Central memory CD8-positive, alpha-beta T cell (primary cell): ENCODE measurements at places on chromosomes 6 and 20.

- DNase-seq = no peak
Measured at GRCh38 chr6:14882394-14883026, 363.4 kb upstream of the JARID2 start.

DNA sequence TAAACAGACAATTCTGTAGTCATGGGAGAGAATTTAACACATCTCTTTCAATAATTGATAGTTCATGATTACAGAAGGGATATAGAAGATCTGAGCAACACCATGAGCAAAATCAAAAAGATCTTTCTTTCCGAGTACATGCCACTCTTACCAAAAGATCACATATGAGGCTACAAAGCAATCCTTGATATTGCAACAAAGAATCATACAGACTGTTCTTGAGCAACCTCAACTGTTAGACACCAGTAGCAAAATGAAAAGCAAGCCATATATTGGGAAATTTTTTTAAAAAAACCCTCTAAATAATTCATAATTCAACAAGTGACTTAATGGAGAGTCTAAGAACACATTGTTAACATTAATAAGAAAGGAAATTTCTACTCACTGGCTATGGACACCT is 3.6 kb upstream of the CD83 start:
- no peak for DNase-seq

GRCh38 chr6:7512320-7512719 is 29.2 kb upstream of the DSP start:
- DNase-seq = no peak

DNA sequence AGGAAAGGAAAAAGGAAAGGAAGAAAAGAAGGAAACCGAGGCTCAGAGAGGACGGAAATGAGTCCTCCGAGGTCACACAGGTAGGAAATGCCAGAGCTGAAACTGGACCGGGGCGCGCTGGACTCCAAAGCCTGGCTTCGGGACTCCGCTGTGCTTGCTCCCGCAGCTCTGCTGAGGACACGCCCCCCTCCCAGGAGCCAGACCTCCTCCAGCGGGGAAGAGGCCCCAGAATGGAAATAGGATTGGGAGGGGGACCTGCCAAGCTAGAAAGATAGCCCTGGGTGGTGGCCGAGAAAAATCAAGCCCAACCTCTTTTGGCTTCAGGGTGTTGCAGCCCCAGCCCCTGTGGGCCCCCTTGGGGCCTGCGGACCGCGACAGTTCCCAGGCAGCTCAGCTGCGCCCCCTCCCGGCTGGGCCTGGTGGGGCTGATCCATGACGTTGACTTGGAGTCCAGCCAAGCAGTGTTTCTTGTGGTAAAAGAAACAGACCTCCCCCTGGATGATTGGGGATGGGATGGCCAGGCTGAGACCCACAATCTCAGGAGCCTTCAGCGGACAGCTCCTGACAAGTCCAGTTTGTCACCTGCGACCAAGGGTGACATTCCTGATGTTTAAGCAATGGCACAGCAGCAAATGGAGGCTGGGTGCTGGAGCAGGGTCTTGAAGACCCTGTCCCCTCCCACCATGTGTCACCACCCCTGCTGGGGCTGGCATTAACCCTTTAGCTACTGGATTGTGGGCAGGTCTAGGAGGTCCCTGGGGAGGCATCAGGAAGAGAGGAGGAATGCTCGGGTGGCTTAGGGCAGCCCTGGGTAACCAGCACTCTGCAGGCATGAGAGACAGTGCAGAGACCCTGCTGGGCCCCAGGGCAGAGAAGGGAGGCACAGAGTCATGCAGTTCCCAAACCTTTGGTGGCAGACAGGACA is 55.4 kb downstream of the RIPOR3 start:
- DNase-seq = no peak

GRCh38 chr6:32074996-32075532 is 34.1 kb downstream of the TNXB start:
- DNase-seq = no peak

GRCh38 chr20:23627501-23627900 is 10.3 kb downstream of the CST3 start:
- DNase-seq = no peak

DNA sequence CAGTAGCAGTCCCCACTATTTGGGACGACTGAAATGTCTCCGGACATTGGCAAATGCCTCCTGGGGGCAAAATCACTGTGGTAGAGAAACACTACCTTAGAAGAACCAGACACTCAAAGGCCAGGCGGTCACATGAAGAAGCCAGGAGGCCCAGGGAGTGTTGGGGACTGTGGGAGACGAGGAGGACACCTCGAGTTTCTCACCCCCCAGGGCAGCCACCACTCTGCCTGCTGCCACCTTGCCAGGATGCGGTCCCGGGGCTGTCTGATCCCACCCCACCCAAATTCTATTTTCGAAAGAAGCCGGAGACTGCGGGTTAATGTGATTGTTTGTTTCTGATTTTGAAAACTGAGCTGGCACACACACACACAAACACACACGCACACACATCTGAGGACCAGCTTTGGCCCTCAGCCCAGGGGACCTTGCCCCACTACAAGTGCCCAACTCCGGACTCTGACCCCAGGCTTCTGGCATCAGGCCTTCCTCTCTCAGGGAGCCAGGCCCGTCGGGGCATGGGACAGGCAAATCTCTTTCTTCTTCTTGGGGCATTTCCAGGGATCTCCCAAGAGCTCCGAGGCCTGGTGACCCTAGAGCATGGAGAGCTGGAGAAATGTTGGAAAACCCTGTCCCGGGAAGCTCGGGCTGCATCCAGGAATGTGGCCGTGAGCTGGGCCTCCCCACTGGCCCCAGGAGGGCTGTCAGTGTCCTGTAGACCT is 187.5 kb upstream of the PMEPA1 start:
- DNase-seq = no peak

DNA sequence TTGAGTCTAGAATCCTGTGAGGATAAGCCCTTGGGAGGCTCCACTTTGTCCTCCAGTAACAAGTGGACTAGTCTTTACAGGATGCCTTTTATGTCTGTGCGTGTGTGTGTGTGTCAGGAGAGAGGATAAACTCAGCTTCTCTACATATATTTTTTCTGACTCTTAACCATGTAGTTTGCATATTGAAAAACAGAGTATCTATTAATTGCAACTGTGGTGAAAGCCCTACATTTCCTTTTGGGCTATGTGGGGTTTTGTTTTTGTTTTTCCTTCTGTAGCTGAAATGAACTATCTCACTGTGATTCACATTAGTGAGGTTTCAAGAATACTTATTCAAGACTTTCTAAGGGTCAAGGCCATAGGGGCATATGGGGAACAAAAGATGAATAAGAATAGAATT is 17.7 kb downstream of the TPBG start:
- DNase-seq = no peak

- DNase-seq = no peak
Measured at GRCh38 chr20:17806739-17807441, 107.1 kb downstream of the BANF2 start.

- no peak for DNase-seq
Measured at GRCh38 chr6:20542927-20543602, 8.8 kb downstream of the CDKAL1 start.

GRCh38 chr6:128007658-128008057 is 106.8 kb upstream of the THEMIS start:
- DNase-seq = no peak

DNA sequence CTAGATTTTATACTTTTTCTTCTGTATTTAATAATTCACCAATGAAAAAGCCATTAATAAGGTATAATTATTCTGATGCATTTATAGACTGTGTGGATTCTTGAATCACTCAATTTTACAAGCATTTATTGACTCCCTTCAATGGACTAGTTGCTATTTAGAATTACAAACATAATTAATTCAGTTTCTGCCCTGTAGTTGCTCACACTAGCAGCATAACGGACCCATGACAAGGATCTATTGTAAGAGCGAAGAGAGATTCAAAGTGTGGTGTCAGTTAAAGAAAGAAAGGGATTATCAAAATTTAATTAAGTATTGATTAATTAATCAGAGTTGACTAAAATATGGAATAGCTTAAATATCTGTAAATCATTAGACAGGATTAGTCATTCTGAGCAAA is 602.6 kb upstream of the PTCHD4 start:
- no peak for DNase-seq

DNA sequence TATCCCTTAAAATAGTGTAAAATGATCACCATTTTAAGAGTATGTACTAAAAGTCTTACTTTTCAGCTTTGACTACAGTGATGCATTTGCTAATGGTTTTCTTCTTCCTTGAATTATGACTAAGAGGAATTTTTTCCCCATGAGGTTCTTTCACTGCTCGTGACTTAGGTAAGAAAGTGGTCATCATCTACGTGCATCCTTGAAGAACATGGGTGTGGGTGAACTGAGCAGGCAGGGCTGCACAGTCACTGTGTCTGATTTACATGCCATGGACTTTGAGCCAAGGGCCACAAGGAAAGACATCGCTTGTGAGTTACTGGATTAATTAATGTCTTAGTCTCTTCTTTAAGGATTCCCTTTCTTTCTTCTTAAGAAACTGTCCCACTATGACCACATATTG is 33.3 kb downstream of the NQO2 start:
- DNase-seq = no peak

DNA sequence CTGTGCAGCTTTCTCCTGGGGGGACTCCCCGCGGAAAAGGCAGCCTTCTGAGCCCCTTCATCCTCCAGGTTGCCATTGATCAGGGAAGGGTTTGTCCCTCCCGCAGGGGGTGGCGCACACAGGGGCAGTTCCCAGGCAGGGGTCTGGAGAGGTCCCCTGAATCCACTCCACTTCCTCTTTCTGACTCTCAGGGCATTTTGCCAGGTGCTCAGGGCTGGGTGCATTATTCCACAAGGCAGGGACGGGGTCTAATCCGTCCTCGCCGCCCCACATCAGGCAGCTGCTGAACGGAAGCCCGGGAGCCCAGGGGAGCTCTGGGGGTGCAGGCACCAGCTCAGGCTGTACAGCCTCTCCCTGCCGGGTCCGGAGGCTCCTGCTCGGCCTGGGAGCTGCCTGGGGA is 180.9 kb downstream of the TTLL2 start:
- DNase-seq = no peak

DNA sequence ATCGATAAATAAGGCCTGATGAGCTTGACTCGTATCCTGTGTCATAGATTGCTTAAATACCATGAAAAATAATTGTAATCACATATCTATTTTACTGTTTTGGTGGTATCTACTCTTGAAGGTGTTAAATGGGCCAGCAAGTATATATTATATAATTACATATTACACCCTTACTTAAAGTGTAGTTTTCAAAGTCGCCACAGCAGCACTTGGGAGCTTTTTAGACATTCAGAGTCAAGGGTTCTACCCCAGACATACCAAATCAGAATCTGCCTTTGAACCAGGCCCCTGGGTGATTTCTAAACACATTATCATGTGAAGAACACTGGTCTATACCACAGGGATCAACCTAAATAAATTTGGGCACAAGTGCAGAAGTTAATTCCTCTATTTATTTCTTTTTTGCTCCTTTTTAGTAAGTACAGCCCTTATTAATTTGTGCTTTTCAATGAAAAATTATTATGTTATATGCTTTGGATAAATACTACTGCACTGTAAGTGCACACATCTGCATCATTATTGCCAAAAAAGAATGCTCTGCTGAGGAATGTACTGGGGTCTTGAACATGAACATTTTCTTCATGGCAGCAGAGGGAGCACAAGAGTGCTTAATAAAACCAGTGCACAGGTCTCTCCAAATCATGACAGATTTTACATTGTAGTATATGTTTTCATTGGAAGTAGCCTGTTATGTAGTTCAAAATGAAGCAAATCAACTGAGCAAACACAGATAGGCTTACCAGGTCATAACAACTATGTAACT is 3.1 kb upstream of the ATXN1 start:
- no peak for DNase-seq

- no peak for DNase-seq
Measured at GRCh38 chr6:151763938-151764680, 43.4 kb upstream of the ESR1 start.
